Right kidney (tissue), 9 donors: ENCODE measurements at places on chromosomes 3 and 15.

GRCh38 chr3:144662729-144663128 lies 691.1 kb downstream of the DIPK2A start:
- DNase-seq: no peak

- no peak for DNase-seq
These were observed 73.1 kb downstream of the WDR76 start for GRCh38 chr15:43899928-43900327.

GRCh38 chr15:101625184-101625583 lies 27.0 kb downstream of the TM2D3 start:
- no peak for DNase-seq

- DNase-seq: no peak
These were observed 278.5 kb upstream of the RASGRP1 start for GRCh38 chr15:38843051-38843501.

- no peak for DNase-seq
These were observed 11.0 kb downstream of the PLIN1 start for GRCh38 chr15:89668171-89668570.

- DNase-seq: no peak
These were observed 70.5 kb upstream of the HACD2 start for GRCh38 chr3:123655400-123655799.

GRCh38 chr3:100270215-100270583 lies 9.4 kb downstream of the TBC1D23 start:
- no peak for DNase-seq

- DNase-seq: no peak
These were observed 11.5 kb downstream of the RABL3 start for GRCh38 chr3:120730576-120731542.

DNA sequence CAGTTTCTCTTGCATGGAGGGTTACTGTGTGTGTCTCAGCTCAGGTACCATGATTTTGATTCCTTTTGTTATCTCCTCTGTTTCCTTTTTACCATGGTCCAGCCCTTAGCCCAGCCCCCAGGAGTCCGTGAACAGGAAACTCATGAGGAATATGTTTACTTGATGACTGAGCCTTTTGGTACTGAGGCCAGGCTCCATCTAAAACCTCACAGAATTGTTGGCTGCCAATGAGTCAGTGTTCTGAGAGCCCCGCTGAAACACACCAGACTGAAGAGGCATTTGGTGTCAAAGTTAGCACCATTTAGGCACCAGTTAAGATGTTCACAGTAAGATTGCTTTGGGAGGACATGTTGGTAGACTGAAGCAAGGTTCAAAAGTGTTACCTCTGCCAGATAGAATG lies 80.9 kb downstream of the DGKG start:
- no peak for DNase-seq

DNA sequence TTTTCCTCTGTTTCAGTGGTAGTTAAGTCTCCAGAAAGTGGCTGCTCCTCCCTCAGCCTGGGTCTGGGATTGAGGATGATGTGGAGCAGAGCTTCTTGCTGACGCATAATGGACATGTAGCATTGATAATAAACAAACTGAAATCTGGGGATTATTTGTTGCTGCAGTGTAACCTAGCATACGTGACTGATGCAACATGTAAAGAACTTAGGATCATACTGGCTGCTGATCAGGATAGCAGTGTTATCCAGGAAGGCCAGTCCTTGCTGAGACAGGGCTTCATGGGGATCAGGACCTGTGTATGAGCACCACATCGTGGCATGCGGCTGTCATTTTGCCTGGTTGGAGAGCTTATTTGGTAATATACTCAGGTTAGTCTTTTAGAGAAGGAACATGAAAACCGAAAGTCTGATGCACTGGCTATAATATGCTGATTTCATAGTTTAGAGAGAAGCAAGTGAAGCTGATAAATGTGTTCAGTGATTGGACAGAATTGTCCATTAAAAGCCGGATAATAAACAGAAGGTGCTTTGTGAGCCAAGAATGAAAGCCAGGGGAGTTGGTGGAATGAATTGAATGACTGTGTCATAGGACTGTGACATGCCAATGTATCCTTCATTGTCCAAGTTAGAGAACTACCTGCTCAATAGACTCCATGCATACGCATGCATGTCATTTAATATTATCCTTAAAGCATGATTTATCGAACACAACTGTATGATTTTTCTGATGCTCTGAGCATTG lies 4.1 kb downstream of the MINAR1 start:
- no peak for DNase-seq

DNA sequence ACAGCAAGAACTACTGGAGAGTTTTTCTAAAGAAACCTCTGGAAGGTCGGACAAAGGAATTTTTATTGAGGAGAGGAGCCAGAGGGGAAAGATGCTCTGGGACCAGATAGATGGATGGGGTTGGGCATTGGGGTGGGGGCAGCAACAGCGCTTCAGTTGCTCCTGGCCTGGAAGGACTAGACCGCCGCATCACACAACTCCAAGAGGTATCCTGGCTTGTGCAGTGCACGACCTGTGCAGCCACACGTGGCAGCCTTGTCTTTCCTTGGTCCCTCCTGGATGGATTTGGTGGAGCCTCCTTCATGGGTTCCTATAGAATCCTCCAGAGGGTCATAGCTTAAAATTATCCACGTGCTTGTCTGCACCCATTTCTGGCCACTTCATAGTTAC lies 23.0 kb downstream of the MAGEF1 start:
- no peak for DNase-seq

DNA sequence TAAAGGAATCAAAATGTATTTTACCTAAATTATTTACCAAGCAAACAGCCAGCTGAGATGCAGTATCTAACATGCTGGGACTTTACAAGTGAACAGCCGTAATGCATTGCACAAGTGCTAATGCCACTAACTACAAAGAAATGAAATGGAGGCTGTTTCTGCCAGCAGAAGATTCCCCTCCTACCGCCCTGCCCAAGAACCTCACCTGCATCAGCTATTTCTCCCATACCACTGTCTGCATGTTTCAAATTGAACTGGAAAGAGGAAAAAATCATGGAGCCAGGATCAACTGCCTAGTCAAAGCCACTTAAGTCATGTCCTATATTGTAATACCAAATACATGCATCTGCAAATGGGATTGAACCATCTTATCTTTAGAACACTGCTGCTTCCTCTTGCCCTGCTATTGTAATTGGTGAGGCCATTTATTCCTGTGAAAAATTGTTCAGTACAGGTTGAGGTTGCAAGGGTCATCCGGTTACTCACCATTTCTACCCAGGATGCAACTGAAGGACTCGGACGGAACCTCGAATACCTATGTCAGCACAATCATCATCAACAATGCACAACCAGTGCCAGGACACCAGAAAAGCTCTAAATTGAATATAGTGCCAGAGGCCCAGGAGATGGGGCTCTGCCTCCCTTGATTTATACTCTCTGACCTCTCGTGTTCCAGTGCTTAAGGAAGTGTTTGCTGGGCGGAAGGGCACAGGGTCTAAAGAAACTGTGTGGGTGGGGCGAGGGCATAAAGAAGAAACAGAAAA lies 27.5 kb downstream of the ANXA2 start:
- no peak for DNase-seq

- DNase-seq: peak; percentile 29
These were observed 4.4 kb upstream of the CXCR6 start for GRCh38 chr3:45938864-45939263.

- no peak for DNase-seq
These were observed 257.3 kb downstream of the XXYLT1 start for GRCh38 chr3:195013411-195014361.

DNA sequence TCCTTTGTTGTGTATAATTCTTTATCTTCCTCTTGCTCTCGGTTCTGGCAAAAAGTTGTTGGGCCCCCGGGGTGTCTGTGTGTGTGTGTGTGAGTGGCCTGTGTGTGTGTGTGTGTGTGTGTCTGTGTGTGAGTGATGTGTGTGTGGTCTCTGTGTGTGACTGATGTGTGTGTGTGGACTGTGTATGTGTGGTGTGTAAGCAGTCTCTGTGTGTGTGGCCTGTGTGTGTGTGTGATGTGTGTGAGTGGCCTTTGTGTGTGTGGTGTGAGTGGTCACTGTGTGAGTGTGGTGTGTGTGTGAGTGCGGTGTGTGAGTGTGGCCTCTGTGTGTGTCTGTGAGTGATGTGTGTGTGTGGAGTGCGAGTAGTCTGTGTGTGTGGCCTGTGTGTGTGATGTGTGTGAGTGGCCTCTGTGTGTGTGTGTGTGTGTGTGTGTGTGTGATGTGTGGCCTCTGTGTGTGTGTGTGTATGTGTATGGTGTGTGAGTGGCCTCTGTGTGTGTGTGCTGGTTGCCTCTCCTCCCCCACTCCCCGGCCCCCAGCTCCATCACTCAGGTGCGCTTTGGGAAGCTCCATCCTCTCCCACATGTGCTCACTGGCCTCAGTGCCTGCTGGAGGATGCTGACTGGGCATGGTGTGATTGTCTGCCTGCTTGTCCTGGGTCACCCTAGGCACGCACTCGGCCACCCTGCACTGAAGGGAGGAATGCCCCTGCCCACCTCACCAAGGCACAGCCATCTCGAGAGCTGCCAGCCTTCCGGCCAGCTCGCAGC lies 8.8 kb downstream of the LINGO1 start:
- DNase-seq: no peak

GRCh38 chr3:13846238-13846637 lies 33.6 kb downstream of the WNT7A start:
- no peak for DNase-seq

DNA sequence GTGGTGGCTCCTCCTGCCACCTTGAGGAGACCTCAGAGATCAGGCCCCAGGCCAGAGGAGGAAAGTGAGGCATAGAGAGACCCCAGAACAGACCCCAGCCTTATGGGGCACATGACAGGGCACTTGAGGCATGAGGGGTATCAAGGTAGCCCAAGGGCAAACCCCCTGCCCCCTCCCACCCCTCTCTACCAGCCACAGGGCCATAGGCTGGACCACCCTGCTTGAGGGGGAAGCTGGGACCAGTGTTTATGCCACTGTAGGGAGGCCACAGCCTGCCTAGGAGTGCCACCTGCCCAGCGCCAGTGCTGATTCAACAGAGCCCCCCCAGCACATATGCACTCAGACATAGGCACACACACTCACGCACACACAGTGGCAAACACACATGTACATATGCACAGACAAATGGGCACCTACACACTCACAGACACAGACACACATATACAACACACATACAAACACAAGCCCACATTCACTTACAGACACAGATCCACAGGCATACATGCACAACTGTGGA lies 10.3 kb downstream of the MYL3 start:
- DNase-seq: no peak

- DNase-seq: no peak
These were observed 45.4 kb upstream of the THBS1 start for GRCh38 chr15:39535466-39535865.

- DNase-seq: no peak
These were observed 545.3 kb downstream of the MAGI1 start for GRCh38 chr3:65493371-65493882.

DNA sequence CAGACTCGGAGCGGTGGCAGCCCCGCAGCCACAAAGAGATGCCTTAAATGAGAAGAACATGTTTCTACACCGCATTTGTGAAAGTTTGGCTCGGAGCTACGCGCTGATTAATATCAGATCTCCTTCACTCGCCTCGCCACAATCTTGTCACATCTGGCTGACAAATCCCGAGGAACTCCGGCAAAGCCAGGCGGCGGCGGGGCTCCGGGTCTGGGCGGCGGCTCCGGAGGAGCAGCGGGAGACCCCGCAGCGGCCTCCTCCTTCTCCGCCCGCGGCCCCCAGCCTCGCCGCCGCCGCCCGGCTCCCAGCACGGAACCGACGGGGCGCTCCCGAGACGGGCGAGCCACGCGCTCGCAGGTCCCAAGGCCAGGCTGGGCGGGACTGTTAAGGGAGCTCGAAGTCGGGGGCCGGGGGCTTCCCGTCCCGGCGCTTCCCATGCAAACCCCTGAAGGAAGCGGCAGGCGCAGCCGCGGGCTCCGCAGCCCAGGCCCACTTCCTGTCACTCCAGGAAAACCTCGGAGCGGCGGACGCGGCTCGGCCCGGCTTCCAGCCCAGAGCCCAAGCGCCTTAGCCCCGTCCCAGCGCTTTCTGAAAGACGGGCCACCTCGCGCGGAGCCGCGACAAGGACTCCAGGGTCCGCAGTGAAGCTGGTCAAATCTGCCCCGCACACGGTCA lies 1.2 kb downstream of the BNC1 start:
- peak; percentile 85 for DNase-seq

- DNase-seq: no peak
These were observed 7.6 kb downstream of the NSUN3 start for GRCh38 chr3:94070341-94070911.
